ENCODE measurements at places on chromosomes 4 and X.

GRCh38 chr4:145851511-145852201 lies 87.0 kb downstream of the ZNF827 start:
- no peak for DNase-seq

DNA sequence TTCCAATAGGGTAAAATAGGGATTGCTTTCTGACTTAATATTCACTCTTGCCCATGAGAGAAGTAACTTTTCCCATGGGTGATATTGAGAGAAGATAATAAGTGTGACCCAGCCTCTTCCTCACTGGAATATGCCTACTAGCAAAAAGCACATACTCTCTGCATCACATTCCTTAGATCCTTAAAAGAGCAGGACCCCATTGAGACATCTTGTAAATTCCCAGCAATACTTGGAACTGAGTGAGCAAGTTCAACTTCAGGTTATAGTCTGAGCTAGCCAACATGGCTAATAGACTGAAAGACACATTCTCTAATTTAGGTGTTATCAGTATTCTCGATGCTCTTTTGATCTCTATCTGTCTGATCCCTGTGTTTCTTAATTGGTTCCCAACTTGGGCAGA lies 1372.3 kb downstream of the STIM2 start:
- DNase-seq: no peak

GRCh38 chrX:20974326-20974725 lies 399.9 kb upstream of the CNKSR2 start:
- DNase-seq: no peak

GRCh38 chr4:143289370-143289769 lies 47.3 kb upstream of the GAB1 start:
- no peak for DNase-seq

- DNase-seq: no peak
These were observed 17.2 kb downstream of the RASGEF1B start for GRCh38 chr4:81454499-81454898.

- DNase-seq: no peak
These were observed 87.1 kb downstream of the TMEM131L start for GRCh38 chr4:153553155-153553818.

DNA sequence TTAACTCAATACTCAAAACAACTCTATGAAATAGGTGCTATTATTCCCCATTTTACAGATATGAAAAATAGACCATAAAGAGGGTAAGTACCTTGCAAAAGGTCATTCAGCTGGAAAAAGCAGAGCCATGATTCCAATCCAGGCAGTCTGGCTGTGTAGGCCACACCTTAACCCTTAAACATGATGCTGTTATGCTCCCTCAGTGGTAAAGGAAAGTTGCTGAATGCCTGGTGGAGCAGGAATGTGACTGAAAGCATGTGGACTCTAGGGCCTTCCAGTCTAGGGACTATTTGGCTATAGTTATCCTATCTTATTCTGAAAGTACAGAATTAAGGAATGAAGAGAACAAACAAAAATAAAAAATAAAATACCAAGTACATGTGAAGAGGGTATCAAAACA lies 19.6 kb downstream of the RP2 start:
- DNase-seq: no peak

- DNase-seq: no peak
These were observed 817 bp upstream of the WDR19 start for GRCh38 chr4:39181520-39181904.

- DNase-seq: no peak
These were observed 138.8 kb upstream of the MSX1 start for GRCh38 chr4:4720646-4721045.

GRCh38 chr4:152780267-152780778 lies 569 bp downstream of the ARFIP1 start:
- no peak for DNase-seq

GRCh38 chrX:46978341-46979291 lies 66.4 kb downstream of the JADE3 start:
- no peak for DNase-seq

- DNase-seq: no peak
These were observed 595.6 kb upstream of the TENM3 start for GRCh38 chr4:181647396-181648147.

- no peak for DNase-seq
These were observed 23.8 kb downstream of the PPP1R2C start for GRCh38 chrX:42754115-42754514.

- no peak for DNase-seq
These were observed 53.9 kb downstream of the ENPP6 start for GRCh38 chr4:184163813-184164212.

- no peak for DNase-seq
These were observed 27.7 kb upstream of the ACSL1 start for GRCh38 chr4:184853436-184853835.

DNA sequence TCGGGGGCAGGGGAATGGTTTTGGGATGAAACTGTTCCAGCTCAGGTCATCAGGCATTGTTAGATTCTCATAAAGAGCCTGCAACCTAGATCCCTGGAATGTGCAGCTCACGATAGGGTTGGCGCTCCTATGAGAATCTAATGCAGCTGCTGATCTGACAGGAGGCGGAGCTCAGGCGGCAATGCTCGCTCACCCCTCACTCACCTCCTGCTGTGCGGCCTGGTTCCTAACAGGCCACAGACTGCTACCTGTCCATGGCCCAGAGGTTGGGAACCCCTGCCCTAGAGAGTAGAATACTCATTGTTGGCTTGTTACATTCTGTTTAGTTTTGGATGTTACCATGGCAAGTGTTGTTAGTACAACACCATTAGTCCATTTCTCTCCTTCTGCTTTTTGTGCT lies 40.8 kb upstream of the STX18 start:
- DNase-seq: no peak

DNA sequence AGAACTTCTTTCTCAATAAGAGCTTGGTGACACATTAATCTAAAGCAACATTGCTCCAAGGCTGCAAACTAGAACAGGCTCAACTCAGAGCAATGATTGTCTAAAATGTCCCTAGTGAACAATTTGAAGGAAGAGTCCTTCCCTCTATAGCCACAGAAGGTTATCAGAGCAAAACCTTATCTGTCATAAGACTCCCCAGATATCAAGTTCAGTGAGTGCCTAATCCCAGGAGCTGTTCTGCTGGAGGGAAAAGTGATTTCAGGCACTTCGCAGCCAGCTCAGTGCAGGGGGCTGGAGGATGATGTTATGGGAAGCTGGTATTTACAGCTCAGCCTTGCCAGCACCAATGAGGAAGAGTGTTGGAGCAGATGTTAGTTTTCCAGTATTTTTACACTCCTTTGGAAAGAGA lies 497.5 kb downstream of the INPP4B start:
- DNase-seq: no peak

DNA sequence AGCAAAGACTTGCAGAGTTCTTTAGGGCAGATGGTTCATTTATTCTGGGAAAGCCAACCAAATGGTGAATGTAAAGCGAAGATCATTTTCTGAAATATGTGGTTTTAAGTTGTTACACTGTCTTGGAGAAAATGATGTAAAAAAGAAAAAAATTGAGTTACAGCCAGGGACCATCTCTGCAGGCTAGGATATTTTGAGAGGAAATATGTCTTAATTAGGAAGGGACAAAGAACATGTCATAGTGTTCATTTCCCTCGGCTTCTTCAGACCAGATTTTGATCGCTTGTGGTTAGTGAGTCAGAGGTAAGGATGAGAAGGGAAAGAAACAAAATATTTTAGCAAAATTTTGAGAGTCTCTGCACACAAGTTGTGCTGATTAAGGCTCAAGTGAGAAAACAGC lies 59.0 kb upstream of the C1QTNF7 start:
- DNase-seq: no peak

GRCh38 chrX:55480390-55481062 lies 9.1 kb downstream of the USP51 start:
- no peak for DNase-seq

GRCh38 chr4:138301536-138301935 lies 59.4 kb upstream of the SLC7A11 start:
- DNase-seq: no peak

GRCh38 chrX:46703980-46704379 lies 54.9 kb downstream of the SLC9A7 start:
- DNase-seq: no peak

DNA sequence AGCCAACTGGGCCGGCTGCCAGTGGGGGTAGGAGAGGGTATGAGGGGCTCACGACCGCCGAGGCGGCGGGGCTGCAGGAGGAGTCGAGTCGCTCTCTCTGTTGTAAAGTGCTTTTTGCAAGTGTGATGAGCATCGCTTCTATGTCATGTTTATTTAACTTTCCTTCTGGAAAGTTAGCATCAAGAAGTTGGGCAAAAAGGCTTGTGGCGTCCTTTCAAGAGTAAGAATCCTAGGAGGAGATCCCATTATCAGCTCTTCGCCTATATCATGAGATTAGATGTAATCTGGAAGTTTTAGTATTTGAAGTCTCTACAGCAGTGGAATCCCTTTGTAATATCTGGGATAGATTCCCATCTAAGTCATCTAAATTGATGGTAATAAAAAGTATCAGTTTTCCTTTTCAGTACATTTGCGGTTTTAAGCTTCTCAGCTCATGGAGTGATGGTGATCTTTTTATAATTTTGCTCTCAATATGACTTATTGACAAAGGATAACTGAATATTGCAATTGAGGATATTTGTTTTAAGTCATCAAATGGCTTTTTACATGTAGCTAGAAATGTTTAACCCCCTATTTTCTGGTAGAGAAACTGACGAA lies 1.7 kb downstream of the GALNT7 start:
- no peak for DNase-seq

GRCh38 chr4:143241892-143242291 lies 57.2 kb downstream of the USP38 start:
- DNase-seq: no peak

DNA sequence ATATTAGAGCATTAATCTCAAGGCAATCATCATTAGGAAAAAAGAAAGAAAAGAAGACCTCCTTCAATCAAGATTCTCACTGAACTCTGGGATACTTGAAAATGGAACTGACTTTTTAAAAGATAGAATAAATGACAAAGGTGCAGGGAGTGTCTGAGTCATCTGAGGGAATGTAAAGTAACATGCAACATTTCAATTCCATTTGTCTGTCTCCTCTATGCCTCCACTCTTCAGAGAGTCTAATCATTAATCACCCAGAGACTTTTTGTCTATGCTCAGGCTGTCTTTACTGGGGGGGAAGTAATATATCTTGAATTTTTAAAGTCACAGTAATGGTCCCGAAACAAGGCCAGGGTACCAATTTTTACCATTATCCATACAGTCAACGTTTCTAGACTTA lies 55.0 kb upstream of the PACRGL start:
- no peak for DNase-seq

DNA sequence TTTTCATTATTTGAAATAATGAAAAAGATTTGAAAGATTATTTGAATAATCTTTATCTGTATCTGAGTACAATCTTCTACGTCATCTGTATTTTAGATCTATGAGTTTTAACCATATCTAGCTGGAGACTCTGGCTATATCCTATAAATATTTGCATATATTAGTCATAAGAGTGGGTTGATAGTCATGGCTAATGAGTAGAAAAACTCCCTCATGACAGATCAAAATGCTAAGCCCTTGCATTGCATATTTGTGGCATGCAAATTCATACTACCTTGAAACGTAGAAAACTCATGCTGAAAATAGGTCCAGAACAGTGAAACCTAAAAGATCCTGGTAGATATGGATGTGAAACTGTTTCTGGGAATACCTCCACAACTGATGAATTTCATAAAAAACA lies 291.3 kb downstream of the GALNTL6 start:
- no peak for DNase-seq

DNA sequence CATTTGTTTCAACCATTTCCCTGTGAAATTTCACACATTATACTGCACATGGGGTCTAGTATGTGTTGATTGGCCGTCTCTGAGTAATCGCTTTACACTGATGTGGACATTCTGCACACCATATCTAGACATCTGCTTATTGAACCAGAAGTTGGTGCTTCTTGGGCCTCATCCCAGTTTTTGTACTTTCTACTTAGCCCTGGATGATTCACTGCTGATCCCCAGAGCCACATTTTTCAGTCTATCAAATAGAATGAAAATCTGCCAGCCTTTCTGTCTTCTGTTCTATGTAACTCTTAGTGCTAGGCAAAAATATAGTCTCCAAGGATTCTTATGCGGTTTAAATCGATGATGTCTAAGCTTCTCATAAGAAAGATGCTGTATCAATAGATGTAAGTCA lies 40.5 kb upstream of the RELL1 start:
- no peak for DNase-seq
